ENCODE measurements at places on chromosomes 12 and 14.

GRCh38 chr12:38977132-38977531, 71.7 kb upstream of the CPNE8 start:
- DNase-seq: no peak

DNA sequence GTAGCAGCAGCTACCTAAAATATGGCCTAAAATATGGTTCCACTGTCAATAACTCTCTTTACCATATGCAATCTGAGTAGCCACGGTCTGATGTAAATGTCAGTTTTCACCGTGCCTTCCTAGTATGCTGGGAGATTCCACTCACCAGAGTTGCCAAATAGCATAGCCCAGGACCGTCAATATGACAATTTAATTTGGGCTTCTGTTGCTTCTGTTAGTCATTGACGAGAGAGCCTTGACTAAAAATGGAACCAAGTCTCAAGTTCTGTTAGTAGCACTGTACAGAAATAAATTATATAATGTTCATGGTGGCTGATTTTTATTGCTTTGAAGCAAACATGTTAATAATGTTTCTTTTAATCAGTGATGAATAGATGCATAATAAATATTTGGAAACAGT, 348.4 kb downstream of the BCAT1 start:
- no peak for DNase-seq

- peak; percentile 80 for DNase-seq
These were observed 5.6 kb upstream of the GOLGA3 start for GRCh38 chr12:132834181-132834711.

- no peak for DNase-seq
These were observed 23.9 kb downstream of the PRICKLE1 start for GRCh38 chr12:42565633-42566032.

DNA sequence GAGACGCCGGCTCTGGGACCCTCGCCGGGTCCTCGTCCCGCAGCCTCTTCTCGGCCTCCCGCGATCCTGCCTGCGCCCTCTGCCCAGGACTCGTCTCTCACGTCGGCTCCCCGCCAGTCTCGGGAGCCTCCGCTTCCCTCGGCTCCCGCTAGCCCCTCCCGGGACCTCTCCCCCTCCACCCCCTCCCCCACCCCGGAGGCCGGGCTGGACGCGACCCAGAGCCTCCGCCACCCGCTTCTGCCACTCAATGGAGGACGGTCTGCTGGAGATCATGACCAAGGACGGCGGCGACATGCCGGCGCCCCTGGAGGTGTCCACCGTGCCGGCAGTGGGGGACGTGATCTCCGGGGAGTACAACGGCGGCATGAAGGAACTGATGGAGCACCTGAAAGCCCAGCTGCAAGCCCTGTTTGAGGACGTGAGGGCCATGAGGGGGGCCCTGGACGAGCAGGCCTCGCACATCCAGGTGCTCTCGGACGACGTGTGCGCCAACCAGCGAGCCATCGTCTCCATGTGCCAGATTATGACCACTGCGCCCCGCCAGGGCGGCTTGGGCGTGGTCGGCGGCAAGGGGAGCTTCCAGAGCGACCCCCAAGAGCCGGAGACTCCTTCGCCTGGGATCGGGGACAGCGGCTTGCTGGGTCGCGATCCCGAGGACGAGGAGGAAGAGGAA, 568 bp downstream of the CCDC184 start:
- DNase-seq: peak; percentile 74

DNA sequence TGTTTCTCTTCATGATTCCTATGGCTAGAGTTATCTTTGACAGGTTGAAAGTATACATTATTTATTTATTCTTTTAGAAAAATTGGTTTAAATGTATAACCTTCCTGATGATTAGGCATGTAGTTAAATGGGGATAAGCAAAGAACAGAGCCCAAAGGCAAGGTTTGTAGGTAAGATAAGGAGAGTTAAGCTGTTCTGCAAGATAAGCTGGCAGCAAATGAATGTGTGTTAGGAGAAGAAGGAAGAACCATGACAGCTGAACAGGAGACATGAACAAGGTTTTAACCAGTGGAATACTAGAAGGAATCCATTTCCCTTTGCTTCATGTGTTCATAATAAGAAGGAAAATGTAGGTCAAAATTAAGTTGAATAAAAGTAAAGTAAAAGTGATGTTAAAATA, 1330.1 kb upstream of the USP15 start:
- no peak for DNase-seq

DNA sequence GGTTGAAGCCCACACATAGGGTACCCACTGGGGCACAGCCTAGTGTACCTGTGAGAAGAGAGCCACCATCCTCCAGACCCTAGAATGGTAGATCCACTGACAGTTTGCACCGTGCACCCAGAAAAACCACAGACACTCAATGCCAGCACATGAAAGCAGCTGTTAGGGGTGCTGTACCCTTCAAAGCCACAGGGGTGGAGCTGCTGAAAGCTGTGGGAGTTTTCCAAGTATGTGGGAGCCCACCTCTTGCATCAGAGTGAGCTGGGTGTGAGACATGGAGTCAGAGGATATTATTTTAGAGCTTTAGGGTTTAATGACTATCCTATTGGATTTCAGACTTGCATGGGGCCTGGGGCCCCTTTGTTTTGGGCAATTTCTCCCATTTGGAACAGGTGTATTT, 30.5 kb downstream of the TSPAN19 start:
- DNase-seq: no peak

- DNase-seq: no peak
These were observed 20.6 kb downstream of the RDH12 start for GRCh38 chr14:67722293-67722692.

- peak; percentile 86 for DNase-seq
These were observed 21.9 kb upstream of the ZFP36L1 start for GRCh38 chr14:68814539-68815297.

- DNase-seq: no peak
These were observed 263.6 kb upstream of the SYT10 start for GRCh38 chr12:33703221-33703620.

GRCh38 chr14:28774764-28775735, 8.5 kb downstream of the FOXG1 start:
- no peak for DNase-seq

DNA sequence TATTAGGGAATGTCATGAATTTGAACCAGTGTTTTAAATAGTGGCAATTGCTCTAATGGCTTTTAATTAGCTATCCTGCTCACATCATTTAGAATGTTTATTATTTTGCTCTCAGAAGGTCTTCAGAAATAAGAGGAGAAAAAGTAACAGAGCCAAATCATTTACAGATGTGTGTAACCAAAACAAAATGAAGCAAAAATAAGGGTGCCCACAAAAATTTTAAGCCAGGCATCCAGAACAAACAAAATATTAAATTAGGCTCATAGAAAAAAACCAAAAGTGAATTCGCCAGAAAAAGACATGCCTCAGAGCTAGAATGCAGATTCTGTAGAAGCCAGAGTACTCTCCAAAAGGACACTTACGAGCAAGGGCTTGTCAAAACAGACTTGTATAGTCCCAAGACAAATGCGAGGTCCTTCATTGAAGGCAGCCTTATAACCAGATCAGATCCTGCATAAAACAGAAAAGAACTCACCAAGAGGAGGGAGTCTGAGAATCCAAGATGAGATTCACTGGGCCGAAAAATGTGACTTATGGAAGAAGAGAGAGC, 20.2 kb upstream of the SERPINA1 start:
- DNase-seq: no peak

DNA sequence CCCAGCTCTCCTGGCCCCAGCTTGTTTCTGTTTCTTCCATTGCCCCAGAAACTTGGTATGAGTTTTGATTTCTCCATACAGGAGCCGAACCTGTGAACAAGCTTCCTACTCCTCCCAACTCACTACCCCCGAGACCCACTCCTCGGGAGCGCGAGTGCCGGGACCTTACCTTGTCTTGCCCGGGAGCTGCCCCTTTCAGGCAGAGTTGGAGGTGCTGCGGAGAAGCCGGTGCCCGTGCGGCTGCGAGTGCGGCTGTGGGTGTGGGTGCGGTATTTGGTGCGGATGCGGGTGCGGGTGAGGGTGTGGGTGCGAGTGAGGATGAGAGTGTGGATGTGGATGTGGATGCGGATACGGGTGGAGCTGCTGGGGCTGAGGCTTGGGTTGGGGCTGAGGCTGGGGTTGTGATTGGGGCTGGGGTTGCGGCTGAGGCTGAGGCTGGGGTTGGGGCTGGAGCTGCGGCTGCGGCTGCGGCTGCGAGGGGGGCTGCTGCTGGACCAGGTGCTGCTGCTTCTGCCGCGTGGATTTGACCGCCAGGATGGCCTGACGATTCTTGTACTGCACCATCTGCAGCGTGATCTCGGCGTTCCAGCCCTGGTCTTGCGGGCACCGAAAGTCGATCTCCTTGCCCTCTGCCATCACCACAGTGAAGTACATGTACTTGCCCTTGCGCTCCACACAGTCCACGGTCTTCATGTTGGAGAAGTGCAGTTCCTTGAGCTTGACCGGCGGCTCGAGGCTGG, 1.1 kb downstream of the PHLDA1 start:
- peak; percentile 91 for DNase-seq

GRCh38 chr14:72270147-72270727, 338.0 kb downstream of the RGS6 start:
- DNase-seq: no peak

DNA sequence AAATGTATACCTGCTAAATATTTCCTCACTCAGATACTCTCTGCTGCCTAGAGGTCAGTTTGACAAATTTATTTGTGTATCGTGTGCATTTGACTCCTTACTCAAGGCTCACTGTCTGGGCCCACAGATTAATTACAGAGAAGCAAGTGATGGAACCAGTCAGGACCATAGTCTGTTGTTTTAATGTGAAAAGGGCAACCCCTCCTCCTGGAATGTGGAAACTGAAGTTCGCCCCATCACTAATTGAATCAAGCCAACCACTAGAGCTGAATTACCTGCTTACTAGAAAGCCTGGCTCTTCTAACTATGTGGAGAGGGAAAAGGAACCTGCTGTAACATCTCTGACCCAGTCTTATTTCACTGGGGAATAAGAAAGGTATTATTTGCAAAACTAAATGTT, 199.9 kb upstream of the KRR1 start:
- no peak for DNase-seq

- no peak for DNase-seq
These were observed 165.4 kb downstream of the PHETA1 start for GRCh38 chr12:111203446-111203845.

GRCh38 chr14:53663709-53664108, 292.9 kb downstream of the BMP4 start:
- no peak for DNase-seq

- peak; percentile 72 for DNase-seq
These were observed 19.3 kb downstream of the CCDC62 start for GRCh38 chr12:122793685-122794106.

GRCh38 chr14:61406198-61406597, 84.8 kb downstream of the PRKCH start:
- no peak for DNase-seq

DNA sequence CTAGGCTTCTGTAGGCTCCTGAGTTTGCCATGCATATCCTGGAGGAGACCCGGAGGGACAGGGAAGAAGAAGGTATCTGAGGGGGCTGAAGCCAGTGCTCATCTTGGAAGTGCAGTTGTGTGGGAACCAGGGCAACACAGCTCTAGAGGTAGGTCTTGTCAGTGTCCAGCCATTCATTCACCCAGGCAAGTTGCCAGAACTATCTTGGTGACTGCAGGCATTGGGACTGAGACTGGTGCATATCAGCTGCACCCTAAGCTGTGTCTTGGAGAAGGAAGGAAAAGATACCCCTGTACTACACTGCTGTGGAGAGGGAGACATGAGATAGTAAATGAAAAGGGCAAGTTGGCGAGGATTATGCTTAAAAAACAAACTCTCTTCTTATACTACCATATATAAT, 4.9 kb upstream of the WIF1 start:
- peak; percentile 47 for DNase-seq

- DNase-seq: no peak
These were observed 81.9 kb upstream of the CCND2 start for GRCh38 chr12:4191642-4192041.

DNA sequence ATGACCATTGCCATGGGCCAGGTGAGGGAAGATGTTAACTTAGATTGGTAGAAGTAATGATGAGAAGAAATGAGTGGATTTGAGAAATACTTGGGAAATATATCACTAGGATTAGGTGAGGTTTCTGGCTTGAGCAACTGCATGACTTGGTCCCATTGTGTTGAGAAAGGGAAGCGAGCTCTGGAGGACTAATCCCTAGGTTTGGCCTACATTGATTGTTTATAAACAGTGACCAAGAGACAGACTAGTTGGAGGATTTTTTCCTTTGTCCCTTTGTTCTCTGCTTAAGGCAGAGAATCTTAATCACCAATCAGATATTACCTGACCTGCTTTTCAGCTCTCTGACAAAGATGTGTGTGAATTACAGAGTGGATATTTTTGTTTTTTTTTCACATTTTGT, 100.5 kb downstream of the AEBP2 start:
- no peak for DNase-seq

GRCh38 chr14:70721542-70721941, 79.8 kb downstream of the TTC9 start:
- DNase-seq: no peak

- no peak for DNase-seq
These were observed 93.0 kb upstream of the MGAT4C start for GRCh38 chr12:86349196-86349595.

DNA sequence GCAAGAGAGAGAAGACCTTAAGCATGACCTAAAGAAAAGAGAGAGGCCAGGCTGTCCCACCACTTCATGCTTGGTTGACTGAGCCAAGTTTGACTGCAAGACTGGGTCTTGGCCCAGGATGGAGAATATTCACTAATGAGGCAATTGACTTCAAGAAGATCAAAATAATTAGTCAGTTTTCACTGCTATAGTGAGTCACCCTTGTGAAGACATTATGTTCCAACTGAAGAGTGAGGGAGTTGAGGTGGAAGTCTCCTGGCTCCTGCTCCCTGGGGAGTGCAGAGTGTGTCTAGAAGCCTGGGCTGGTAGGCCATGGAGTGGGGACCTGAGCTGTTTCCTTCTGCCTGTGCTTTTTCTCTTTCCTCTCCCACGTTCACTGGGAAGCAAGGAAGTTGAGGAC, 117.6 kb downstream of the CACNA1C start:
- DNase-seq: no peak

- peak; percentile 52 for DNase-seq
These were observed 2.6 kb downstream of the KRAS start for GRCh38 chr12:25248137-25248536.

- no peak for DNase-seq
These were observed 836 bp downstream of the PTPN21 start for GRCh38 chr14:88553886-88554456.

- no peak for DNase-seq
These were observed 66.0 kb downstream of the TTC7B start for GRCh38 chr14:90750191-90750590.

DNA sequence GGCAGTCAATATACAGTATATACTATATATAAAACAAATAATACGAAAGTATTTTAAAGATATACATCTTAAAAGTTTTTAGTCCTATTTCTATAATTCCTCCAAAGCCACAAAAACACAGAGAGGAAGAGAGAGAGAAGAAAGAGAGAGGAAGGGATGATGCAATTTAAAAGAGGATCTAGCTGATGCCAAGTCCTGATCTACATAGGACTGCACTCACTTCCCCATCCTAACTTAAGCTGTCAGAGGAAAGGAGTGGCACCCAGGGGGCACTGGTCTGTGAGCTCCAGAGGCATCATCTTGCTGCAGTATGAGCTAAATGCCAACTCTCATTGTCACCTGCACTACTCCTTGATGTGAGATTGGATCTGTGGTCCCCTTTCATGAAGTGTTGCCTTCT, 95.8 kb downstream of the C12orf42 start:
- DNase-seq: no peak
